Activated CD8-positive, alpha-beta T cell treated with anti-CD3 and anti-CD28 coated beads for 36 hours (primary cell): ENCODE measurements at places on chromosomes 3 and 15. TPM values are rescaled to one million over a fixed set of nuclear protein-coding genes. Genes with fewer than 3 reads are reported as not detected.

DNA sequence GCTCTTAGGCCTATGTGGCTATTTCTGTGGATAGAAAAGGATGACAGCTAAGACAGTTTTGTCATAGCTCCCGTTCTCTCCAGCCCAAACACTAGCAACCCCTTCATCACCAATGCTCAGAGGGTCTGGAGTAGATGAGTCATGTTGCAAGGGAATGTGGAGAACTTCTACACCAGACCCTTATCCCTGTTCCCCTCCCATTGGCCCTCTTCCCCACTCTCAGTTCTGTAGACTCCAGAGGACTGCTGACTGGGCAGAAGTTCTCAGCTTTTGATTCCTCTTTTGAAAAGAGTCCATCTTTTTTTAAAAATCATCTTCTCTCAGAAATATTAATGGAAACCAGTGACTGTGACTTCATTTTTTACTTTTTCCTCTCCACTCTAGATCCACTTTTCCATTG, 2.4 kb upstream of the MYZAP start:
- no peak for DNase-seq

LINGO1 gene
- total RNA-seq, result not detected

IGSF10 gene
- total RNA-seq, result not detected

GRCh38 chr3:167346171-167346570, 33.9 kb downstream of the ZBBX start:
- no peak for DNase-seq

GRCh38 chr3:154060238-154061000, 60.8 kb upstream of the ARHGEF26 start:
- DNase-seq, result no peak

KLHL24 gene
- 10.8 TPM for total RNA-seq

FBXO40 gene
- not detected for total RNA-seq

- no peak for DNase-seq
Measured at GRCh38 chr3:50248387-50248786, 12.4 kb downstream of the GNAI2 start.

DNA sequence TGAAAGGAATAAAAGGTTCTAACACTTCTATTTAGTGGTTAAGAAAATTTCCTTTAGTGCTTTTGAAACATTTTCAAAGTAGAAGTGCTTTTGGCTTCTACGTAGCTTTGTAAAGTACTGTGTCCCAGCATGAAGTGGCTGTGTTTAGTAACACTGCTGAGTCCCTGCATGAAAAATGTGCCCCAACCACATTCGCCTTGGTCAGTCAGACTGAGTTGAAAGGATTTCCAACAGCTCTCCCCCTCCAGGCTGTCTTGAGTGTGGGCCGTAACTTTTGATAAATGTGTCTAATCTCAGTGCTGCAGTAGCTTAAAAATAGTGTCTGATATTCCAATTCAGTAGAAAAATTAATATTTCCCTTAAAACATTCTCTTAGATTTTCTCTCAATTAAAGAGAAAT, 115.0 kb downstream of the NR1D2 start:
- no peak for DNase-seq

GRCh38 chr15:27512281-27513001, 541.5 kb downstream of the GABRG3 start:
- no peak for DNase-seq

DNA sequence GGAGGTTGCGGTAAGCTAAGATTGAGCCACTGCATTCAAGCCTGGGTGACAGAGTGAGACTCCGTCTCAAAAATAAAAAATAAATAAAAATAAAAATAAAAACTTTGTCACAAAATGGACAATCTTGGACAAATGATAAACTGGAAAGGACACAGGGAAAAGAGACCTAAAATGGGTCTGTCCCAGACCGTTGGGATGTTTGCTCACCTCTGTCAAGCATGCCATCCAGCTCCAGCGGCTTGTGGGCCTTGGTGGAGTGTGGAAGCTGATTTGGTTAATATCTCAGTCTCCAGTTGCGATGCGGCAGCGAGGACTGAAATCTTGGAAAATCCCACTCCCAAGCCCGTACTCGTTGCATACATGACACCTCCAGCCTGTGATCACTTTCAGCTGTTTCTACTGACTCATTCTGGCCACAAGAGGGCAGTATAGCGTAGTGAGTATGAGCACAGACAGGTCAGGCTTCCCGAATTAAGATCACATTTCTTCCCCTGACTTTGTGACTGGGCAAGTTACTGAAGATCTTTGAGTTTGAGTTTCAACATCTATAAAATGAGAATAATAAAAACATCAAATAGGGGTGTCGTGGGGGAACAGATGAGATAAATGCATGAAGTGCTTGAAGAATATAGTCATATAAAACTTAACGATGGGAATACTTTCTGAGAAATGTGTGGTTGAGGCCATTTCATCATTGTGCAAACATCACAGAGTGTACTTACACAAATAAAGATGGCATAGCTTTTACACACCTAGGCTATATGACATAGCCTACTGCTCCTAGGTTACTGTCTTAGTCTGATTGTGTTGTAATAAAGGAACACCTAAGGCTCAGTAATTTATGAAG, 19.6 kb upstream of the MOBP start:
- DNase-seq, result peak; percentile 73

DNA sequence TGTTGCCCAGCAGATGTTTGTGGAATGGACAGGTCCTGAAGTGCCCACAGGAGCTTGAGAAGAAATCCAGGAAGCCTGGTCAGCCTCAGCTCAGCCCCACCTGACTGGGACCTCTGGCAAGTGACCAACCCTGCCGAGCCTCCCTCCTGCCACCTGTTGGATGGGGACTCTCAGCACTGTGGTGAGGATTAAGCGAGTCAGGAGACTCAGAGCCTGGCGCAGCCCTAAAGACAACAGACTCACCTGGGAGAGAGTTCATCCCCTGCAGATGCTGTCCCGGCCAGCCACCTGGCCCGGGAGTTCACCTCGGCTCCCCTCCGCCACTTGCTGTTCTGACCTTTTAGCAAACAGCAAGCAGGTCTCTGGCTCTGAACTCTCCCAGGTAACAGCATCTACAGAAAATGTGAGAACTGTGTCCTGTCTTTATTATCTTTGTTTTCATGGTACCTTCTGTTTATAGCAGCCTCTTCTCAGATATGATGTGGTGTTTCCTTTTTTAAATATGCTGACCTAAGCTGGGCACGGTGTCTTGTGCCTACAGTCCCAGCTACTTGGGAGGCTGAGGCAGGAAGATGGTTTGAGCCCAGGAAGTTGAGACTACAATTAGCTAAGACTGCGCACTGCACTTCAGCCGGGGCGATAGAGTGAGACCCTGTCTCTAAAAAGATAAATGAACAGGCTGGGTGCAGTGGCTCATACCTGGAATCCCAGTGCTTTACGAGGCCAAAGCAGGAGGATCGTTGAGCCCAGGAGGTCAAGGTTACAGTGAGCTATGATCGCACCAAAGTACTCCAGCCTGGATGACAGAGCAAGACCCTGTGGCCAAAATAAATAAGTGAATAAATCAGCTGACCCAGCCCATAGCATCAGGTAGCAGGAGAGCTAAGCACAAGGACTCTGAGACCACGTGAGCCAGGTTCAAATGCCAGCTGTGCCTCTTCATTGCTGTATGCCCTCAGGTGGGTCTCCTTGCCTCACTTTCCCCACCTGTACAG, 32.4 kb upstream of the SLC6A6 start:
- no peak for DNase-seq

GRCh38 chr3:143835312-143835711, 13.0 kb downstream of the SLC9A9 start:
- no peak for DNase-seq

- DNase-seq, result no peak
Measured at GRCh38 chr3:48248095-48248850, 7.4 kb downstream of the ZNF589 start.

DNA sequence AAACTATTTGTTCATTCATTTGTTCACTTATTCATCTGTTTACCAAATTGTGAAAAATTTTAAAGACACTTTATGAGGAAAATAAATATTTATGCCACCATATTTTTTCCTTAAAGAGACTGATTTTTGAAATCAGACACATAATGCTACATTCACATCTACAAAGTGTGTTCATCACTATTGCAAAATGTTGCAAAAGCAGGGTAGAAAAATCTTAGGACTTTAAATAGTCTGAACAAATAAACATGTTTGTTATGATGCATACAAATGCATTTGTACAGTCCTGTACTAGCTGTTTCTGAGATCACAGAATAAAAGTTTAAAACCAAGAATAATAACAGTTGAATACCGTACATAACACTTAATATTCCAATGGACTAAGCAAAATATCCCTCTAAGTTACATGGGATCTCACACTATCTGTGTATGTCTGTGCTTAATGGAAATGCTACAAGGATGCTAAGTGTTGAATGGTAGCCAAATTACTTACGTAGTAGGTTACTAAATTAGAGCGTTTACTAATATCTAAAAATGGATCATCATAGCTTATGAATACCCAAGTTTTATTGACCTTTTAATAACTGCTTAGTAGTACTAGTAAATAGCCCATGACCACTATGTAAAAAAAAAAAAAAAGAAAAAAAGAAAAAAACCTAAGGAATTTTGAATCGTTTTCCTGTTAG, 25.1 kb downstream of the ATP11B start:
- no peak for DNase-seq

PML gene
- 49.6 TPM for total RNA-seq

- DNase-seq, result no peak
Measured at GRCh38 chr3:12797892-12798558, 1.5 kb downstream of the CAND2 start.

DNA sequence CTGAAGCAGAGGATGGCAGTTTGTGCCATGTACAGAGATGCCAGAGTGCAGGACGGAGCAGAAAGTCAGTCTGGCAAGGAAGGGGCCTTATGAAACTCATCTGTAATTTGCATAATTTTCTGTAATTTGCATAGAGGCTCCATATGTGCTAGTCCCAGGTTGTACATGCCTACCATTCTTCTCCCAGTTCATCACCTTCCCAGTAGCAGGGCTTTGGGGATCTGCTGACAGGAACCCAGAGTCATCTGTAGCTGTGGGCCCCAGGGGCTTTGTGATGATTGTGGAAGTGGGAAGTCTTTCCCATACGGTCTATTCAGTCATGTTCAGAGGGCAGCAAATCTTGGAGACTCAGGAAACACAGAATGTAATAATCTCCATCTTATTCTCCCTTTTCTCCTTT, 42.4 kb upstream of the SIAH2 start:
- DNase-seq, result no peak

DNA sequence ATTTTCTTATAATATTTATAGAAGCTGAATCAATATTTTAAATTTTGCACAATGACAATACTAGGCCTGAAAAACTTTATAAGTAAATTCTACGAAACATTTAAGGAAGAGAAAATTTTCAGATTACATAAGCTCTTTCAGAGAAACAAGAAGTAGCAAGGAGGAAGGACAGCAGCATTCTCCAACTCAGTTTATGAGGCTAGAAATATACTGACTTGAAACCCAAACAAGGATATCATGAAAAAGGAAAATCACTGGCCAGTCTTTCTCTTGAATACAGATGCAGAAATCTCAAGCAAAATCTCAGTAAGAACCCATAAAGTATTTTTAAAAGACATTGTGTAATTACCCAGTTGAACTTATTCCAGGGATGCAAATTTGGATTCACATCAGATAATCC, 121.3 kb downstream of the STAC start:
- DNase-seq, result no peak

GRCh38 chr3:114624571-114625181, 330.8 kb downstream of the TIGIT start:
- peak; percentile 19 for DNase-seq

GOLGA6L7 gene
- not detected for total RNA-seq

GRCh38 chr15:94858011-94858410, 626.6 kb downstream of the MCTP2 start:
- DNase-seq, result no peak

TGM5 gene
- total RNA-seq, result 0.22 TPM

CACNA2D3 gene
- total RNA-seq, result not detected

RHCG gene
- total RNA-seq, result not detected

DNA sequence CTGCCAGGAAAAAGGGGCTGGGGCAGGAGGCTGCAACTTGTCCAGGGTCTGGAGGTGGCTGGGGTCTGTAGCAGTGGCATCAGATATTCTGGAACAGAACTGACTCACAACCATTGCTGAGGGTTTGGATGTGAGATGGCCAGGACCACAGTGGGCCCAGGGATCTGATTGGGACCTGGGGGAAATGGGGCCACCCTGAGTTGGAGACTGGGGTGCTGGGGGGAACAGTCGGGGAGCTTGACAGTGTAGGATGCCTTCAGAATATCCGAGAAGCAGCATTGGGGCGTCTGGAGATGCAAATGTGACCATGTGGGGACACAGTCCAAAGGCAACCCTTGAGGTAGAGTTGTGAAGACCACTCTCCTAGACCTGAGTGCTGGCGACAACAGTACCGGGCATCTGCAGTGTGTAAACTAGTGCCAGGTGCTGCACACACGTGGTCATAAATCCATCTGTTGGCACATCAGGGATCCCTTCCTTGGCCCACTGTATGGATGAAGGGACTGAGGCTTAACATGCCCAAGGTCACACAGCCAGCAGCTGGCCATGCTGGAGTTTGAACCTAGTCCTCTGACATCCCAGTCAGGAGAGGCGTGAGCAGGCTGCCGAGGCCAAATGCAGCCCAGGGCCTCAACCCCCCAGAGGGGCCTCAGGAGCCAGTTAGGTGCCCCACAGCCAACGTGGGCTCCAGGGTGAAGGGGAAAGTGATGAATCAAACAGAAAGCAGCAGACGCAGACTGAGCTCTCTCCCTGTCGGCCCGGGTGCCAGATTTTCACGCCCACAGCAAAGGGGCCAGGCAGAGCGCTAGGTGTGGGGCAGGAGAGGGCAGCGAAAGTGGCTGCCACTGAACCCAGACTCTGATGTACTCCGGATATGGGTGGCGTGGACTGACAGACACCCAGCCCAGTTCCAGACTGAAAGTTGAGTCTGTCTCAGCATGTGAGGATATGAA, 18.8 kb downstream of the HEMK1 start:
- DNase-seq, result peak; percentile 96

DNA sequence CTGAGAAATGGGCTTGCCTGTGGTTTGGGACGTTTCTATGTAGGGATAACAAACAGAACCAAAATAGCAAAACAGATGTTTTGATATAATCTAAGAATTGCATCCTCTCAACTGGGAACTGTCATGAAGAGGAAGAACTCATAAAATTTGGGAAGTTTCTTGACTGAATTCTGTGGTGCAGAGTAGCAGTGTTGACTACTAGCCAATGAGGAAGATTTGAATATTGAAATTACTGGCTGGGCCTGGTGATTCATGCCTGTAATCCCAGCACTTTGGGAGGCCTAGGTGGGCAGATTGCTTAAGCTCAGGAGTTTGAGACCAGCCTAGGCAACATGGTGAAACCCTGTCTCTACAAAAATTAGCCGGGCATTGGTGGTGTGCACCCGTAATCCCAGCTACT, 42.2 kb downstream of the ZNF609 start:
- DNase-seq, result no peak

DNA sequence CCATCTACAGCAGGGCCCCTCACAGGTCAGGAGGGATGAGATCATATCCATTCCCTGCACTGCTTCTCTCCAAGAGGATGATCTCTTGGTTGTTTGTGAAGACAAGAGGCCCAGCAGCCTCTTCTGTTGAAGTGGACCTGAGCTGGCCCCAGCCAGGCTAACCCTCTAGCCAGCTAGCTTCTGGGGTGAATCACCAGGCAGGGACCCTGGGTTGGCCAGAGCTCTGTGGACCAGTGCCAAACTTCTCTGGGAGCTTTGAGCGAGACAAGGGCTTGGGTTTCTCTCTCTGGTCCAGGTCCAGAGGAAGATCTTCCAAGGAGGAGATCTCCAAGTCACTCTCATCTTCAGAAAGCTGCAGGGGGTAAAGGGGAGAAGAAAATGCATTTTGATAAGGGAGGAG, 52.7 kb downstream of the CLDN18 start:
- DNase-seq, result no peak
